Left lung (tissue), 14 donors: ENCODE measurements at places on chromosomes 2 and 18. TPM values are rescaled to one million over a fixed set of nuclear protein-coding genes. Genes with fewer than 3 reads are reported as not detected.
A peak's percentile ranks its signal among the peaks of the same experiment; 100 is the strongest.

- peak overlapping the region; percentile 57 for H3K27ac ChIP-seq
- H3K4me3 ChIP-seq: no peak overlapping the region
- no peak for DNase-seq
- no peaks in the 10 kb centered on the region for H3K27me3 ChIP-seq
- no peaks in the 10 kb centered on the region for H3K36me3 ChIP-seq
Observed at GRCh38 chr2:171531291-171531690, 9.0 kb downstream of the CYBRD1 start.

- H3K27me3 ChIP-seq: no peaks in the 10 kb centered on the region
- H3K4me1 ChIP-seq: no peaks in the 10 kb centered on the region
- no peak overlapping the region for H3K4me3 ChIP-seq
- no peak for DNase-seq
- no peak overlapping the region for H3K27ac ChIP-seq
Observed at GRCh38 chr2:60423505-60423904, 129.9 kb downstream of the BCL11A start.

DNA sequence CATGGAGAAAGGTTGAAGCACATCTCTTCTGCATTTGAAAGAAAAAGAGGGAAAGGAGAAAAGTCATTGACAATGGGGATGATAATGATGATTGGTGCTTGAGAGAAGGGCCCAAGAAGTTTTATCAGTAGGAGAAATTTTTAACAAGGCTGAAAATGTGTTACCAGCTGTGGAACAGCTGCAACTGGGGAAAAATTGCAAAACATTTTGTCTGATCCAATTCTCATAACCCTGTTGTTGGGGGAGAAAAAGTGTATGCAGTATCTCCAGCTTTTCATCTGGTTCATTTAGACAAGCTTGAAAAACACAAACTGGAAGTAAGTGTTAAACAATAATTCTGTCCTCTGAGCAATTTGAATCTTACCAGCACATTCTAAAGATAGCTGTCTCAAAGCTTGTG lies 92.7 kb downstream of the CSRNP3 start:
- H3K36me3 ChIP-seq: no peaks in the 10 kb centered on the region
- no peak overlapping the region for H3K4me3 ChIP-seq
- H3K27ac ChIP-seq: no peak overlapping the region
- no peaks in the 10 kb centered on the region for H3K27me3 ChIP-seq
- no peaks in the 10 kb centered on the region for H3K4me1 ChIP-seq
- no peak for DNase-seq

DNA sequence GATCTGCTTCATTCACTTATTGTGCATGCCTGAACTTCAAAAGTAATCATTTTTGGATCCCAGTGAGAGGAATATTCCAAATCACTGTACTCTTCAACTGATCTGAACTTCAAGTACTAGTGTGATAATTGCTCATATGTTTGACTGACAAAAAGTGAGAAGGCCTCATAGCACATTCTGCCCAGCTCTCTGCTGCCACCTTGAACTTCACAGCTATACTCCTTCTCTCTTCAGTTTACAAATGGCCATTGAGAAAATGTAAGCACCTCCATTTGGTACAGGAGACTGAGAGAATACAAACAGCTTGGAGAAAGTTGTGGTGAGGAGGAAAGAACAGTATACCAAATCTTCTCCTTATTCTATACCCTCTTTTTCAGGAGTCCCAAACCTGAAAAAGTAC lies 946.0 kb upstream of the CHAC2 start:
- no peaks in the 10 kb centered on the region for H3K36me3 ChIP-seq
- no peak overlapping the region for H3K27ac ChIP-seq
- no peaks in the 10 kb centered on the region for H3K27me3 ChIP-seq
- DNase-seq: no peak
- no peaks in the 10 kb centered on the region for H3K4me1 ChIP-seq

GRCh38 chr18:10351219-10351818 lies 103.1 kb upstream of the APCDD1 start:
- no peak overlapping the region for H3K4me3 ChIP-seq
- H3K27me3 ChIP-seq: no peaks in the 10 kb centered on the region
- H3K27ac ChIP-seq: no peak overlapping the region

The EMILIN1 gene
- total RNA-seq: 161 TPM
